HuH-7 (cell line): ENCODE measurements at places on chromosomes 3 and 15.
A peak's percentile ranks its signal among the peaks of the same experiment; 100 is the strongest.

GRCh38 chr3:145490088-145491048 lies 670.6 kb downstream of the PLOD2 start:
- DNase-seq, result no peak

- no peak for DNase-seq
Observed at GRCh38 chr15:92900731-92901071, 577 bp downstream of the CHD2 start.

- no peak for DNase-seq
Observed at GRCh38 chr15:95051861-95052260, 820.5 kb downstream of the MCTP2 start.

DNA sequence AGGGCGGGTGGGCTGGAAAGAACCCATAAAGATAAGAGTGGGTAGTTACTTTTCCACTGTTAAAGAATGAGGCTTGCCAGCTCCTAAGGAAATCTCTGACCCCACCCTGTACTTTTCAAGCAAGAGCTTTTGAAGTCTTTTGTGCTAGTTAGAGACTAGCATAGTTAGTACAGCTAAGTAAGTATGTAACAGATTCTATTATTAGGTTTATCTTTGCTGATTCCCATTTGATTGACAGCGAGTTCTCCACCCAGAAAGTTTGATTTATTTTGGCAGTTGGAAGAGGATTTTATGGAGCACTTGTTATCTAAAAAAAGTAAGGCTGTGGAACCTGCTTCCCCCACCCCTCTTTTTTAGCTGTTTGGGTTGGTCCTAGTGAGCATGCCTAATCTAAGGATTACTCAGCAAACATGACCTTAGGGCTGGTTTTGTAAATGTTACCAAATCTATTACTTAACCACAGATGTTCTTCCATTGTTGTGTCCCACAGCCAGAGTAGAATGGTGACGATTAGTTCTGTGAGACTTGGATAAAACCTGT lies 57.6 kb downstream of the FNDC3B start:
- peak; percentile 46 for DNase-seq

GRCh38 chr3:157131861-157132260 lies 28.1 kb downstream of the CCNL1 start:
- no peak for DNase-seq

DNA sequence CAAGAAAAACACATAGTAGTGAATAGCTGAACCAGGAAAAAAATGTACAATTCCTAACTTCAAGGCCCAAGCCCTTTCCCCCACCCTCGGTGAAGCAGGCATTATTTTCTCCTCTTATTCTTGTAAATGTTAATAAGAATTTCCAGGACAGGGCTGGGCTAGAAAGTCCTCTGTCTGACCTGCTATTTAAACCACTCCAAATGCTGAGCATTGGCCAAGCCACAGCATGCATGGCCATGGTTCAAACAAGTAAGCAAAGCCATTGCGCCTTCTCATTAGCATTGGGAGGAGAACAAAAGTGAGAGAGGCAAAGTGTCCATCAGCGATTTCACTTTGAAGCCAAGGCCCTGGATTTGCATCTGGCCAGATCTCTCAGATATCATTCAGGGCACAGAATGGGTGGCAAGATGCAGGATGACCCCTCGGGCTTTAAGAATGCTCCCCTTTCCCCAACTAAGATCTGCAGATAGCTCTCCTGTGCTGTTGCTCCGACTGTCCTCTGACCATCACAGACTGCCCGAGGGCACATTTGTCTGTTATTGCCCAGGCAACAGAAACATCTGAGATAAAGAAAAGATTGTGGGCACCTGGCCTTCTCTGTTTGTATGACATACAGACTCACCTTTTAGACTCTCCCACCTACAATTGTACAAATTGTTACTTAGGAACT lies 46.3 kb downstream of the CEMIP start:
- DNase-seq, result no peak

DNA sequence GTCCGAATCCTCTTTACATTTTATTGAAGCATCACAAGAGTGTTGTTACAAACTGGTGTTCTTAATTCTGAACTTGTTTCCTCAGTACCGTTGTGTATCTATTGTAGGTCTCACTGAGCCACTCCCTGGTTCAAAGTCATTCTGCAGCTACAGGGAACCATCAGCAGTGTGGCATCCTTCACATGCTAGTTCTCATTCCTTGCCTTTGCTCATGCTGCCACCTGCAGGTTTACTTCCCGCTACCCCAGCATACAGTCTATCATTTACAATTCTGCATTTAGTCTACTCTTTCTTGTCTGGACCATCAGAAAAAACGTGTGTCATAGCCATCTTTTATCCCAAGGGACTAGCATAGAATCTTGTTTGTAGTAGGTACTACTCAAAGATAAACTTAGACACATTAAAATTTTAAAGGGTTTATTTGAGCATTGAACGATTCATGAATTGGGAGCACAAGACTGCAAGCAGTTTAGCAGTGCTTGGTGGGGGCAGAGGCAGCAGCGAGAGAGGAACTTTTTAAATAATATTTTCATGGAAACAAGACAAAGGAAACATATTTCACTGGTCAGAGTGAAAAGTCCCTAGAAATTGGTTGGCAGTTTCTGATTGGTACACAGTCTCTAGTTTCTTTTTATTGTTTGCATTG lies 402.1 kb downstream of the CADM2 start:
- DNase-seq, result peak; percentile 12

DNA sequence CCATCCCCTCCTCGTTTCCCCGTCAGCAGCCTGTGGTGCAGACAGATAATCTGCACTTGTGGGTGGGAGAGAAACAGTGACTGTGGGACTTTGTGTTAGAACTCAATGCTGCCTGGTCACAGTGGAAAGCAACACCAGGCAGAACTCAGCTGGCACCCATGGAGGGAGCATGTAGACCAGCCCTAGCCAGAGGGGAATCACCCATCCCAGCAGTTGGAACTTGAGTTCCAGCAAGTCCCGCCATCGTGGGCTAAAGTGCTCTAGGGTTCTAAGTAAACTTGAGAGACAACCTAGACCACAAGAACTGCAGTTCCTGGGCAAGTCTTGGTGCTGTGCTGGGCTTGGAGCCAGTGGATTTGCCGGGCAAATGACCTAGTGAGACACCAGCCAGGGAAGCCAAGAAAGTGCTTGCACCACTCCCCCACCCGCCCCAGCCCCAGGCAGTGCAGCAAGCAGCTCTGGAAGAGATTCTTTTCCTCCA lies 24.4 kb downstream of the ISG20 start:
- DNase-seq, result no peak

GRCh38 chr3:109702252-109702651 lies 364.9 kb upstream of the DPPA4 start:
- DNase-seq, result no peak

DNA sequence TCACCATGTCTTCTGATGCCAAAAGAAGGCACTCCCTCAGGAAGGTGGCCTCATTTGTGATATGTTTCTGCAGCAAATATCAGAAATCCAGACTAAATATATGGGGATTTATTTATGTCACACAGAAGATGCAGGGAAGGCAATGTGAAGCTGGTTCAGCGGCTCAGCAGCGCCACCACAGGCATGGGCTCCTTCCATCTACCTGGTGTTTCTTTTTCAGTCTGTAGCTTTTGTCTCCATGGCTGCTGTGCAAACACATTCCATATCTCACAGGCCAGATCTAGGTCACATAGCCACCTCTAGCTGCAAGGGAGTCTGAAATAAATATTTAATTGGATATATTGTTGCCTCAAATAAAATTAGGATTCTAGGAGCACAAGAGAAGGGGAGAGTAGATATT lies 502.1 kb upstream of the IL12A start:
- peak; percentile 2 for DNase-seq

DNA sequence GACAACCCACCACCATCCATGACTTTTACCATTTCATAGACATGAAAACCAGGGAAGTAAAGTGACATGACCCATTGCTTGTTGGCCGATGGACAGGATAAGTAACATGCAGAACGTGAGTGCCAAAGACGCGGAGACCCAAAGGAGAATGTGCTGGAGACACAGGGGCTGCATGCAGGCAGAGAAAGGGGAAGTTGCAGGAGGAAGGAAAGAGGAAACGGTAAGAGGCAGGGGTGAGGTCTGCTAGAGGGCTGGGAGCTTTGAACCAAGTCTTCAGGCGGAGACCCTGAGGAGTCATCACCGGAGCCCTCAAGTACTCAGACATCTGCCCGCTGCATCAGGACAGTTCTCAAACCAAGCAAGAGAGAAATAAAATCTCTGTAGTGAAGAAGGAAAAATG lies 34.9 kb downstream of the MAGEF1 start:
- DNase-seq, result no peak

DNA sequence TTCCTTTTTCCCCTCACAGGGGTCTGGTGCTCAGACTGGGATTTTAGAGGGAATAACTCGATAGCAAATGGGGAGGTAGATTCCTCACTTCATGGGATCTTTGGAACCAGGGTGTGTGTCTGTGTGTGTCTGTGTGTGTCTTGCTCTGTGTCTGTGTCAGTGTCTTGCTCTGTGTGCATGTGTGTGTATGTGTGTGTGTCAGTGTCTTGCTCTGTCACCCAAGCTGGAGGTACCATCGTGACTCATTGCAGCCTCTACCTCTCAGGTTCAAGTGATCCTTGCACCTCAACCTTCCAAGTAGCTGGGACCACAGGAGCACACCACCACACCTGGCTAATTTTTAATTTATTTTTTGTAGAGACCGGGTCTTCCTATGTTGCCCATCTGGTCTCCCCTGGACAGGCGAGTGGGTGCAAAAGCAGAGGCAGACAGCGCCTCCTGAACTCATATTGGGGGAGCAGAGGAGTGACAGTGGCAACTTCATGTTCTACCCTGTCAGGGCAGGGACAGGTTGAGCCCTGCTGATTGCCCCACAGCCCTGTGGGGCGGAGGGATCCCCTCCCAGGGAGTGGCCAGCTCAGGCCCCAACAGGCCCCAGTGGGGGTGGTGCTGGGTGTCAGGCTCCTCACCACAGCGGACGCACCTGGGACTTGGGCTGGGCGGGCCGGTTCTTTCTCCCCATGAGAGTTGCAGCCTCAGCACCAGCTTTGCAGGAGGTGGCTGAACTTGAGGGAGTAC lies 10.4 kb upstream of the SEMA4B start:
- DNase-seq, result no peak

- no peak for DNase-seq
Observed at GRCh38 chr15:88142121-88142520, 114.4 kb downstream of the NTRK3 start.

DNA sequence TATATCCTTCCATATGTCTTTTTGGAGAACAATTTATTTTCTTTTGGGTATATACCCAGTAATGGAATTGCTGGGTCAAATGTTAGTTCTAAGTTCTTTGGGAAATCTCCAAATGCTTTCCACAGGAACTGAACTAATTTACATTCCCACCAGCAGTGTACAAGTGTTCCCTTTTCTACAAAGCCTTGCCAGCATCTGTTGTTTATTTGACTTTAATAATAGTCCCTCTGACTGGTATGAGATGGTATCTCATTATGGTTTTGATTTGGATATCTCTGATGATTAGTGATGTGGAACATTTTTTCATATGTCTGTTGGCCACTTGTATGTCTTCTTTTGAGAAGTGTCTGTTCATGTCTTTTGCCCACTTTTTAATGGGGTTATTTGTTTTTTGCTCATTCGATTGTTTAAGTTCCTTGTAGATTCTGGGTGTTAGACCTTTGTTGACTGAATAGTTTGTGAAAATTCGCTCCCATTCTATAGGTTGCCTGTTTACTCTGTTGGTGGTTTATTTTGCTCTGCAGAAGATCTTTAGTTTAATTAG lies 48.4 kb downstream of the TMEM45A start:
- DNase-seq, result no peak

DNA sequence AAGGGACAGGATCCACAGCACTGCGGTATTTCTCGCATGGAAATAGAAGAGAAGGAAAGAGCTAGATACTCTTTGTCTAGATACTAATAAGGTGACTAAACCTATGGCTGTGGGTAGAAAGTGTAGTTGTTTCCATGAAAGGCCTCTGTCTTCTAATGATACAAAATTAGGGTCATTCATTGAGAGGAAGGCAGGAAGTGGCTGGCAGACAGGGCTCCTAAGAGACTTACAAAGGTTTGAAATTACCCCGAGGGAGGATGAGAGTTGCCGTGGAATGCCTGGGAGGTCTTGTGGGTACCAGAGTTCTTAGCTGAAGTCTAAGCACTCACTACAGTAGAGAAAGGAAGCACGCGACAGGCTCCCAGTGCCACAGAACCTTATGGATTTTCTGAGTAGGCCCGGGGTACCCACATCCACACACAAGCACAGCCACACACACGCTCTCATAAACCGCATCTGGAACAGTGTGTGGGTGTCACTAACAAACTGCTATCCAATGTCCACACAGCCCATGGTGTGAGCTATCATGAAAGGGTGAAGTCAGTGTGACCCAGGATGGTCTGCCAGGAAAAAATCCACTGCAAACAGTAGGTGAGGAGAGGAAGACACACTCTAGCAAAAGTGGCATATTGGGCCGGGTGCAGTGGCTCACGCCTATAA lies 221.4 kb downstream of the FAM43A start:
- DNase-seq, result no peak

GRCh38 chr3:13058346-13059120 lies 14.7 kb downstream of the IQSEC1 start:
- DNase-seq, result no peak

DNA sequence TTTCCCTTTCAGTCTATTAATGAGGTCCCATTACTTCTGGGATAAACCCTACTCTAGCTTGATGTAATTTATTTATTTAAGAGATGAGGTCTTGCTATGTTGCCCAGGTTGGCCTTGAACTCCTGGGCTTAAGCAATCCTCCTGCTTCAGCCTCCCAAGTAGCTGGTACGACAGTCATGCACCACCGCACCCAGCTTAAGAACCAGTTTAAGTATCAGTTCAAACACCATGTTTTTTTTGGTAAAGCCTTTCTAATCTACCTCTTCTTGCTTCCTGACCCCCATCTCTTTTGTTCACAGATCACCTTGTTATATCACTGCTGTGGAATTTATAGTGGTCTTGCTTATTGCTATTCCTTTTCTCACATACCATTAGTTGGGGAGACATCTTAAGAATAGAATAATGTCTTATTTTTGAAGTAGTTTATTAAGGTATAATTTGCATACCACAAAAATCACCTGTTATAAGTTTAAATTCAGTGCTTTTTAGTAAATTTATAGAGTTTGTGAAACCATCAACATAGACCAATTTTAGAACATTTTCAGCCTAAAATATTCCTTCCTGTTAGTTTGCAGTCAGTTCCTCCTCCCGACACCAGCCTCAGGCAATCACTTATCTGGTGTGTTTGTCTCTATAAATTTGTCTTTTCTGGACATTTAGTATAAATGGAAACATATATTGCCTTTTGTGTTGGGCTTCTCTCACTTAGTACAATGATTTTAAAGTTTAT lies 257.9 kb downstream of the PDCD6IP start:
- no peak for DNase-seq

- DNase-seq, result peak; percentile 41
Observed at GRCh38 chr15:68012911-68013310, 41.2 kb upstream of the PIAS1 start.

GRCh38 chr15:66078929-66079275 lies 174.6 kb downstream of the MEGF11 start:
- no peak for DNase-seq

- no peak for DNase-seq
Observed at GRCh38 chr15:36893276-36893675, 207.1 kb downstream of the MEIS2 start.

DNA sequence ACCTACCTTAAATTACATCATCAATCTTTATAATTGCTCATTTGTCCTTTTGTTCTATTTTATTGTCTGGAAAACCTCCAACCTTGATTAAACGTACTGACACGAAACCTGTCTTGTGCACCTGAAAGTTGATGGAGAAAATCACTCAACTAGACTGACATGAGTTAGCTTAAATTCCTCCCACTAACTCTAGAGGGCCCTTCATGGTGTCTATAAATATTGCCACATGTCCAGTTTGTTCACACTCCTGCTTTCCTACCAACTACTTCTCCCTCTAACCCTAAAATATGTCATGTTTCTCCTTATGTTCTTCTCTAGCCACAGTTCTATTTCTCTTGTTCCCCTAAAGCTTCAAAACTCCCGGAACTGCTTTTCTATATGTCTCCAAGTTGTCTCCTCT lies 59.8 kb upstream of the SGO1 start:
- peak; percentile 29 for DNase-seq
